ENCODE measurements at places on chromosomes 5 and 9. TPM values are rescaled to one million over a fixed set of nuclear protein-coding genes. Genes with fewer than 3 reads are reported as not detected.
A peak's percentile ranks its signal among the peaks of the same experiment; 100 is the strongest.

DNA sequence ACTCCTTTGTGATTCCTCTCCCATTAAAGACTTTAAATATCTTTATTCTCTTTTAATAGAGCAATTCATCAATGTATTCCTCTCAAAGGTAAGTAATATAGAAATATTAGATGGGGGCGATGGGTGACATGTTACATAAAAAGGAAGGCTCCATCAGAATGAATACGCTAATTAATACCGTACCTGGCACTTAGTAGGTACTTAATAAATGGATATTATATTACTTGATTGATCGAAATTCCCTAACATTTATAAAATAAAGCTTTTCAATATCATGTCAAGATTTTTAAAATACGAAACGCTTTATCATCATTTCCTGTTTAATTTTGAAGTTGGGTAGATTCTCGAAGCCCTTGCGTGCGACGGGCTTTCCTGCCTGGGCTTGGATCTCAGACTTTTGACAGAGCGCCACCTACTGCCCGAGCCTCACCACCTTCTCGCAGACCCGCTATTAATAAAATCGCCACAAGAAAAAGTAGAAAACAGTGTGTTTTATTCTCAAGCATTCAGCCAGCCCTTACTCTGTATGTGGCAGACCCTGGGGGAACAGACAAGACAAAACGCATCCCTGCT, 99.4 kb downstream of the C5orf15 start:
- peak; percentile 62 for DNase-seq

DNA sequence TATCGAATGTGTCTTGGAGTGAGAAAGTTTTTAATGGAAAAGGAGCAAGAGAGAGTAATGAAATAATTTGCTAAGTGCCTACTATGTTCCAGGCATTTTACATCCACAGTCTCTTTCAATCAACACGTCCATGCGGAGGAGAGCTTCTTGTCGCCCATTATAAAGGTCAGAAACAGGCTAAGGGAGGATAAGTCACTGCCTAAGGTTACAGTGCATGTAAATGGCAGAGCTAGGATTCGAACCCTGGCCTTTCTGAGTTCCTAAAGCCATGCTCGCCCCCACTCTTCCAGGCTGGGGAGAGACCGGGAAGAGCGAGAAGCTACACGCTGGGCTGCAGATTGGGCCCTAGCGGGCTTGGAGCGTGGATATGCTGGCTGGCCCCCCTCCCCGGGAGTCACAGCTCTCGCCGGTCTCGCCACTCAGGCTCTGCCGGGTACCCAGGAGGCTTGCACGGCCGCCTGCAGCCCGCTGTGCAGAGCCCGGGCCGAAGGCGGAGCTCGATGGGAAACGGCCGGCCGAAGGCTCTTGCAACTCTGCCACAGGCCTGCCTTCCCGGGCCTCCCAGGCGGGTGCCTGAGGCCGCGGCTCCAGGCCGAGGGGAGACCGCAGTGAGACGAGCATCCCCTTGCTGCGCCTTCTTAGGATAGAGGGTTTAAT, 775 bp upstream of the LHX2 start:
- no peak for DNase-seq

- no peak for DNase-seq
Measured at GRCh38 chr9:130782886-130783530, 52.0 kb upstream of the ABL1 start.

DNA sequence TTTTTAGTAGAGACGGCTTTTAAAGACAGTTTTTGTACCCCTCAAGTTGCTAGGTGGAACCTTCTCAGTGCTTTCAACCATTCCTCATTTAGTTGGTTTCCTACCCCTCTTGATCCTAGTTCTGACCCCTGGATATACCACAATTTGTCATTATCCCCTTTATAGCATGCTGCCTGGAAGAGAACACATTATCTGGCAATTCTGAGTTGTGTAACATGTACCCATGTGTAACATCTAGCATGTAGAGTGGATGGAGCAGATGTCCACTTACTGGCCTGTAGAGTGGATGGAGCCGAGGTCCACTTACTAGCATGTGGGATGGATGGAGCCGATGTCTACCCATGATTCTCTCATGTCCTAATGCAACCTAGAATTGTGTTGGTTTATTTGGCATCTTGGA, 7.5 kb downstream of the SLC36A1 start:
- no peak for DNase-seq

DNA sequence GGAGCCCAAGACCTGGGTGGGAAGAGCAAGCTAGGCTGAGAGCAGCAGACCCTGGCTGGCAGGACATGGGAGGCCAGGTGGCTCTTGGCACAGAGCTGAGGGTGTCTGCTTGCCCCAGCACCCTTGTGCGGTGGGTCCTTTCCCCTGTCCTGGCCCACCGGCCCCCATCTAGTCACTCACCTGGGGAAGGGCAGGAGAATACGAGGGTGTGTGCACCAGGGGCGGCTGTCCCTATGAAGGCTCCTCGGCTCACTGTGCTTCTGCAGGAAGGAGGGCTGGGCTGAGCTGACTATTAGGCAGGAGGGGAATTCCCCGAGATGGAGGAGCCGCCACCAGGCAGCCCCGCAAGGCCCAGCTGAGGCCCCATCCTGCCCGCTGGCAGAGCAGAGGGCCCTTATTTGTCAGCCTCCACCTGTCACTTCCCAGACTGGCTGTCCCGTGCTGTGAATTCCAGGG, 6.1 kb upstream of the TNIP1 start:
- peak; percentile 40 for DNase-seq

DNA sequence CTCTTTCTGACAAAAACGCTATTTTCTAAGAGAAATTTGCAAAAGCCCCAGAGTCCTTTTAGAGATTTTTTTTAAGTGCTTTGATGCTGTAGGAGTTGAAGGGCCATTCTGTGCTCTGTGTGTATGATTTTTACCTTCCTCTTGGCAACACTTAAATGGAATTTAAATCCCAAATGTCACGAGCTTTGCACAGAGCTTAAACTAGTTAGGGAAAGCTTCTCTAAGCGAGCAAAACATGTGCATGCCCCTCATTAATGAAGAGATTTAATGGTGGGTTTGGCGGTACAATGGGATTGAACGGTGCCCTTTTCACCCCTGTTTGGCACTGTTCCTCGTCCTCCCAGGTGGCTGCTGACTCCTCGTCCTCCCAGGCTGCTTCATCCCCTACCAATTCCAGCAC, 220.7 kb downstream of the DRD1 start:
- no peak for DNase-seq

The DNAJC18 gene
- 3.4 TPM for total RNA-seq

DNA sequence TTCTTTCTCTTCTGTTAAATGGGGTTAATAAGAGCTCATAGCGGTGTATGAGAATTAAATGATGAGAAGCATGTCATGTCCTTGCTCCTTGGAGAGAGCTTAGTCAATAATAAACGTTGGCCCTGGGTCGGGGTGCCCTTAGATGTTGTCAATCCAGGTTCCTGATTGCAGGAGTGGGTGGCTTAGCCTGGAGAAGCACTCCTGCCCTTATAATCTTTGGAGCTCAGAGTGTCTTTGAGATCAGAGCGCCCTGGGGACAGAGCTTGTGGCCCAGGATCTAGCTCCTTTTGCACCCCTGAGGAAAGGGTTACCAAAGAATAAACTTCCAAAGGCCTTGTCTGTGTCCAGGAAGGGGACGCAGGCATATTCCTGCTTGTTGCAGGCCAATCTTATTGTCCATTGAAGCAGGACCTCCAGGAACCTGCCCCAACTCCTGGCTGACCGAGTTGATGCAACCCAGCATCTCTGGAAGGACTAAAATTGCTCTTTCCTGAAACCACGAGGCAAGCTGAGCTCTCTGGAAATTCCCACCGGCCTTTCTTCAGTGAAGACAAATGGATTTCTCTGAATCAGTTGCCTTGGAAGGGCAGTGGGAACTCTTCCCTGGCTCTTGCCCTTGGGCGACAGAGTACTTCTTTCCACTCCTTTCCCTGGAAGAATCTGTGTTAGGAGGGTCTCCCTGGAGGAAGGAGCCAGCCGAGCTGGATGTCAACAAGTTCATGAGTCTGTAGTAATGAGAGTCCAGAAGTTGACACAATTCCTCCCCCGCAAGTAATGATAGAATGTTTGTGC, 6.4 kb upstream of the AMBP start:
- no peak for DNase-seq

The ANKRD18A gene
- 2.7 TPM for total RNA-seq

- no peak for DNase-seq
Measured at GRCh38 chr9:7785813-7786212, 13.8 kb downstream of the DMAC1 start.

The C5orf58 gene
- not detected for total RNA-seq

- DNase-seq: peak; percentile 15
Measured at GRCh38 chr9:3525096-3525835, 535 bp downstream of the RFX3 start.

DNA sequence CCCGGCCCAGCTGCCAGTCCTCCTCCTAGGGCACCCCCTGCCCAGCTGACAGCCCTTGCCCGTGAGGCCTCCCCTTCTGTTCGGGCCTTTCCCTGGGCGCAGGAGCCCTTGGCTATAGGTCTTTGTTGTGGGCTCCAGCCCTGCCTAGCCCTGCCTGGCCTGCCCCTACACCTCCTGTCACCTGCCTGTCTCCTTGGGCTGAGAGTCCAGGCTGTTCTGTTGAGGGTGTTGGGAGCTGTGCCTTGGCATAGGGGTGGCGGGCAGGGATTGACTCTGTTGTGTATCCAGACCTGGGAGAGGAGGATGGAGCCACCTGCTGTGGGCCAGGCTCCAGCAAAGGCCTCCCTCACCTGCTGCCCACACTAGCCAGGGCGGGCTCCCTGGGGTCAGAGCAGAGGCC, 11.6 kb downstream of the FCN2 start:
- DNase-seq: no peak

The LCN9 gene
- not detected for total RNA-seq

The SLC6A19 gene
- not detected for total RNA-seq

The ADAMTS13 gene
- 2.9 TPM for total RNA-seq

DNA sequence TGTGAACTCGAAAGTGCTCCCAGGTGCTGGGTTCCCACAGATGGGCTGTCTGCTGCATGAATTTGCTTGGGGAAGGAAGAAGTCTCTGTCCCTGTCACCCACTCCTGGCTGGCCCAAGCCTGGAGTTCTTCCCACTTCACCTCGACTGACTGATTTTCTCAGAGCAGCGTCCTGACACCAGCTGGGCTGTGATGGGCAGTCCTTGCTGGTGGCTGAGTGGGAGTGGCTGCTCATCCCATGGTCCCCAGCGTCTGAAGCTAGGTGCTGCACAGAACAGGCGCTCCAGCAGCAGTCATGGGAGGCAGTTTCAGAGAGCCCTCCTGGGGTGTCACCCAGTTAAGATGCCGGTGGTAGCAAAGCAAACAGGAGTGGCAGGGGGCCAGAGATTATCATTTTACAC, 10.1 kb upstream of the NEURL1B start:
- DNase-seq: no peak

Data from naive thymus-derived CD4-positive, alpha-beta T cell (primary cell).